ENCODE measurements at places on chromosomes 6 and 20.
A peak's percentile ranks its signal among the peaks of the same experiment; 100 is the strongest.

GRCh38 chr6:125507987-125508655 is 206.4 kb upstream of the HDDC2 start:
- DNase-seq, result peak; percentile 88

DNA sequence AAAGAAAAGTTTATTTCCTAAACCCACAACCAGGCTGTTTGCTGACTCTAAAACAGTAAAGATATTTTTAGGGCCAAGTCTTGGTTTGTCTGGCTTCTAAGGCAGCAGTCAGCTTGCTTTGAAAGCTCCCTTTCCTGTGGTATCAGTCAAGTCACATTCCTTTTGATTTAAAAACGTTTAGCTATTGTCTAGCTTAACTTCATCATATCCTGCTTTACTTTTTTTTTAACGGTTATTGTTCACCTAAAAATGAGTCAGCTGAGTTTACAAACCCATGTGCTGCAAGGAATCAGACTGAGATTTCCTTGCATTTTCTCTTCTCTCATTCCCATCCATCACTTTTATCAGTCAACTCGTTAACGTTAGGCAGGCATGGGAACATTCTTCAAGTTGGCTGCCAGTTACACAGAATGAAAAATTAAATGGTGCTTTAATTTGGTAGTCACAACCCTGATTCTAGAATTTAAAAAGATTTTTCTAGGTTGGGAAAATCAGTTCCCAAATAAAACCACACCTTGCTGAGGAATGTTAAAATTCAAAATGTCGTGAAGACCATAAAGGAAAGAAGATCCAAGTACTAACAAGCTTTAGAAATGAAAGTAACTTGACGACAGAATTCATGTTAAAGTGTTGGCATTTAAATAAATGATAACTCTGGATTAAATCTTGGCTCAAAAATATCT is 45.9 kb downstream of the ELOVL5 start:
- DNase-seq, result no peak

DNA sequence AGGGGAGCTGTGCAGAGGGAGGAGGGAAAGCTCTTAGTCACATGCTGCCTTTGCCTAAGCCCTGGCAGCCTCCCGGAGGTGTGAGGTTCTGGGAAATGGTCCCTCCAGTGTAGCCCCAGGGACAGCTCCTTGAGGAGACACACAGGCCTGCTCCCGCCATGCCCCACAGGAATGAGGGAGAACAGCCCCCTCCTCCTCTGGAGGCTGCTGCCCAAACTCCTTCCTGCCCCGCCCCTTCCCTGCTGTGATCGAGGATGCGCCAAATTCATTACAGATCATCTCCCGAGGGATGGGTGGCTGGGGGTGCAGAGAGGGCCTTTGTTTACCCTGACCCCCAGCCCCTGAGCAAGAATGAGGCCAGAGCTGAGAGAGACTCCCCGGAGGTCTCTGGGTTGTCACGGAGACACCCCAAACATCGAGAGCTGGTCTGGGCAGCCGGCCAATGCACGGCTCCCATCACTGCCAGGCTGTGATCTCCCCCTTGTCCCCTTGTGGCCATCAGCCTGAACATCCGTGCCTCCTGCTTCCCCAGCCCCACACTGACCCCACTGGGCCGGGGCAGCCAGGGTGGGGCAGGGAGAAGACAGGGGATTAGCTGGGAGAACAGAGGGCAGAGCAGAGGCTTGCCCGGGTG is 8.4 kb downstream of the CYP21A2 start:
- DNase-seq, result no peak

- DNase-seq, result no peak
Observed at GRCh38 chr6:36963451-36964290, 9.1 kb downstream of the PI16 start.

DNA sequence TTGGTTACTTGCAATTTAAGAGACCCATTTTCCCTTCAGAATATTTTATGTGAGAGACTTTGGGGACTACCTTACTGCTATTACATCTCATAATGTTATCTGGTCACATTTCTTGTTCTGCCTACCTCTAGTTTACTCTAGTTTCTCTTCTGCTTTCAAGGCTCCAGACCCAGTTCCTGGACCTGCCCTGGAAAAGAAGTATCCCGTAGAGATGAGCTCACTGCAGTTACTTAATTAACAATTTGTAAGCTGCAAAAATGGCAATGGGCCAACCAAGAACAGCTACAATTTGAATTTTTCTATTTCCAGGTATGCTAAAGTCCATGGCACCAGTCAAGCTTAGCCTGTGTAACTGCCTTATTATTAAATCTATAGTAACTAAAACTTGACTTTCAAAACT is 25.0 kb downstream of the TAB2 start:
- DNase-seq, result no peak

- DNase-seq, result no peak
Observed at GRCh38 chr20:31717478-31718201, 5.0 kb downstream of the BCL2L1 start.

DNA sequence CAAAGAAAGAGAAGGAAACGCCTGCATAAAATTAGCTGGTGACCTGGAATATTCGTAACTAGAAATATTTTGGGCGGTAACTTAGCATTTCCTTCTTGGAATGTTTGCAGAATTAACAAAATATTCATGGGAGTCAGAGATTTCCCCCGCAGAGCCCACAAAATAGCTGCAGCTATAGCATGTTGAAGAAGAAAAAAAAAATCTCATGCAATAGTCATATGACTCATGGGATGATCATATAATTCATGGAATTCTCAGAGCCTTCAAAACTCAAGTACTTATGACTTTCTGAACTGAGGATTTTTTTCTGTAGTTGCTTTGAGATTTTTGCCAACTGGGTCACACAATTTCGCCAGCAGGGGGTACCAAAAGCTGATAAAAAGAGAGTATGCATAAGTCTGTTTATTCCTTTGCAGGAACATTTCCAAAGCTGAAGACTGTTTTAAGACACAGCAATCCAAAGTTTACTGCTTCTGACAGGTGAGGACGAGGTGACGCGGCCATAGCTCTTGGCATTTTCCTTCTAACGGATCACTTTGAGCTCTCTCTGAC is 586.0 kb upstream of the CHD6 start:
- DNase-seq, result peak; percentile 6

DNA sequence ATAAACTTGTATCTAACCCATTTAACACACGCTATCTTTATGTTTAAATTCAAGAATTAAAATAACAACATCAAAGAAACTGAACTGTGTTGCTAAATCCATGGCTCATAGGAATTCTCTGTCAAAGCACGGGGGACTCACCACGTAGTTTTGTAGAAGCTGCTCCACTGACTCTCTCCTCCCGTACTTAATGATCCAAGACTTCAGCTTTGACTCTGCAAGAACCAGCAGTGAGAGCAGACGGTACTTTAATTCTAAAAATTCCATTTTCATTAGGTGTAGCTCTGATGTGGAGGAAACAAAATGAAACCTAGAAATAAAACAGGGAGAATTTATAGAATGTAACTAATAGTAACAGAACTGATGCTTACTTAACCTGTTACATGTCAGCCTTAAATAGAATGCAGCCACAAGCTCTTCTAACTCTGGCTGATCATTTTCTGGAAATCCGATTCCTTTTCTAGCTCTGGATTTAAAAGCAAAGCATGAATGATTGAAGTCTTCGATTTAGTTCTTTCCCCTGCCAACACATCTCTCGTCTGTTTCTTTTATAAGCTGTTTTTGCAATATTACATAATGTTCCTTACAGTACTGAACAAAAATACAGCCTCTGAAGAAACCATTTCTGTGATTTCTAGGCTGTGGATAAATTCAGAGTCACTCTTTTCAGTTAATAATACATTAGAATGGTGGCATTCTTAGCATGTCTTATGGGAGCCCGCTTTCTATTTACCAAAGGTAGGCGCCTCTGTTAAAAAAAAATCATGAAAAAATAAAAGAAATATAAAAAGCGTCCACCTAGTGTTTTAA is 165.5 kb downstream of the SYNE1 start:
- DNase-seq, result no peak

DNA sequence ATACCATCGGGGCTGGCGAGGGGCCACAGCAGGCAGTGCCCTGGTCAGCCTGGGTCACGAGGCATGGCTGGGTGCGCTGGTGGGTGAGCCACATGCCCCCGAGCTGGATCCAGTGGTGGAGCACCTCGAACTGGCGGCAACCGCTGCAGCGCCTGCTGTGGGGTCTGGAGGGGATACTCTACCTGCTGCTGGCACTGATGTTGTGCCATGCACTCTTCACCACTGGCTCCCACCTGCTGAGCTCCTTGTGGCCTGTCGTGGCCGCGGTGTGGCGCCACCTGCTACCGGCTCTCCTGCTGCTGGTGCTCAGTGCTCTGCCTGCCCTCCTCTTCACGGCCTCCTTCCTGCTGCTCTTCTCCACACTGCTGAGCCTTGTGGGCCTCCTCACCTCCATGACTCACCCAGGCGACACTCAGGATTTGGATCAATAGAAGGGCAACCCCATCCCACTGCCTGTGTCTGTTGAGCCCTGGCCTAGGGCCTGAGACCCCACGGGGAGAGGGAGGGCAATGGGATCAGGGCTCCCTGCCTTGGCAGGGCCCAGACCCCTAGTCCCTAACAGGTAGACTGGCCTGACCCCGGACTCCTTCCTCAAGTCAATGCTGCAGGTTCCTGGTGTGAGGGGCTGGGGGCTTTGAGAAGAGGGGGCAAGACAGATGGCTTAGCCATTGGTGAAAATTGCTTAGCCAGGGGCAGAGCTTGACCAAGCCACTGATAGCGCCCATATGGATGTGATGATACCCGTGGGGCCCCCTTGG is 598 bp downstream of the TMEM239 start:
- DNase-seq, result no peak

DNA sequence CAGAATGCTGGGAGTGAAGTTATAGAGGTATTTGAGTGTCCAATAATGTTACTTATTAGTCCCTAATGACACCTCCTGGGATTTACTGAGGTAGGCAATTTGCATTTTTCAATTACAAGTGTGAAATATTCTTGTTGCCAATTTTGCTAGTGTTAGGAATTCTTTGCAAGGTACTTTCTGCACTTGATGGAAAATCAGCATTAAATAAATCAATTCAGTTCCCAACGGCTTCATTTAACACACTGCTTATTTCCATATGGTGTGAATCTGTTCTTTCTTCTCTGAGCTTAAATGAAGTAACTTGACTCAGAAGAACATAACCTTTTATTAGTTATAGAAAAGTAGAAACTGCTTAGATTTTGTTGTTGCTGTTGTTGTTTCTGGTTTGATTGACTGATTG is 21.2 kb downstream of the CCN2 start:
- DNase-seq, result no peak

DNA sequence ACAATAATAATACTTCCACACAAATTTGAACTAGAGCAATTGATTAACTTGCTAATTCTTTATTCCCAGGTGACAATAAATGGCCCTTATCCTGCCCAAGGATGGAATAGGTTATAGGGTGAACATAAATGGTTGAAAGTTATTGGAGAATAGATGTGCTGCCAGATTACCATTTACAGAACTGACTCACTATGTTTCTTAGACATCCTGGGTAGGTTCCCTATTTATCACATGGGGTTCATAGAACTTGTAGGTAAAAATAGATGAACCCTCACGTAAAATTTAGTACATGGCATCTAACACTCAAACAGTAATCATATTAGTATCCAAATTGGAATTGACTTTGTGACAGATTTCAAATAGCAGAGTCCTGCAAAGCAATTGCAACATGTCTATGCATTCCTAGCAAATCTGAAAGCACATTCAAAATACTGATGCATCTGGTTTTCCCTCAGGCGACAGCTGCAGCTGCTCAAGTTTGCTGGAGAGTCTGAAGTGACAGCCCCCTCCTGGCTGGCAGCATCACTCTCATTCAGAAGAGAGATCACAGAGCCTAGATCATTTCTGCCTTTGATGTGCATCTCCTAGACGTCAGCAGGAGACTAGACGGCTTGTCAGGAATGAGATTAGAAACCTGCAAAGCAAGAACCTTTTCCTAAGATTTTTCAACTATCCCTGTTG is 80.2 kb upstream of the RNF217 start:
- no peak for DNase-seq

GRCh38 chr6:87663434-87663833 is 38.6 kb downstream of the AKIRIN2 start:
- no peak for DNase-seq

GRCh38 chr6:44500074-44500473 is 112.6 kb downstream of the CDC5L start:
- DNase-seq, result no peak

DNA sequence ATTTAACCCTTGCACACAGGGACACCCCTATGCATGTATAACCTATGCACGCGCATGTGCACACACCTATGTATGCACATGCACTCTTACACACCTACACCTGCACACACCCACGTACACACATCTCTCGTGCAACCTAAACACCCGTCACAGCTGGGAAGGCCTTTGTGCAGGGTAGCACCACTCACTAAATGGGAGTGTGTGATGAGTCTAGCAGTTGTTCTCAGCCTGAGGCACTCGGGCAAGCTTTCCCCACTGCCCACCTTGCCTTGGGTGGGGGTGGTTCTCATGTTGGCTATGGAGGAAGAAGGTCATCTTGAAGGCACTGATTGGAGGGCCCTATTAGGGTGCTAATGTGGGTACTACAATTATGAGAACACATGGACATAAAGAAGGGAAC is 85.8 kb downstream of the DLL1 start:
- no peak for DNase-seq

DNA sequence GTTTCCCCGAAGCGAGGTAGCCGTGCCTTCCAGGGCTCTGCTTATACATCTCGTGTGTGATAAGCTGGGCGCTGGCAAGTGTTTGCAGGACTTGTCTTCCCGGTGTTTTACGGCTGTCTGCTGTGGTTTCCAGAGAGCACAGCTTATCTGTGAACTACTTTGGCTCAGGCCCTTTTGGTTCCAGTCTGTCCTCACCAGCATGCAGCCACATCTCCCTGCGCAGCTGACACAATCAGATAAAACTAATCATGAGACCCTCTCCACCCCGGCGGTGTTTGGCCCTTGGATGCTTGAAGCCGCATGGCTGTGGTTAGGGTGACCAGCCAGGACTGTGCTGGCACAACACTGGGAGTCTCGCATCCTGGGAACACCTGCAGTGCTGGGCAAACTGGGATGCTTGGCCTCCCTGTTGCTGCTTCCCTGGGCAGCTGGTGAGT is 241.8 kb upstream of the FOXQ1 start:
- no peak for DNase-seq

- DNase-seq, result no peak
Observed at GRCh38 chr20:61185181-61185580, 66.9 kb upstream of the CDH4 start.

GRCh38 chr6:113960795-113961194 is 10.2 kb downstream of the HDAC2 start:
- no peak for DNase-seq

GRCh38 chr6:166584853-166585429 is 1.5 kb downstream of the RAMACL start:
- DNase-seq, result no peak

DNA sequence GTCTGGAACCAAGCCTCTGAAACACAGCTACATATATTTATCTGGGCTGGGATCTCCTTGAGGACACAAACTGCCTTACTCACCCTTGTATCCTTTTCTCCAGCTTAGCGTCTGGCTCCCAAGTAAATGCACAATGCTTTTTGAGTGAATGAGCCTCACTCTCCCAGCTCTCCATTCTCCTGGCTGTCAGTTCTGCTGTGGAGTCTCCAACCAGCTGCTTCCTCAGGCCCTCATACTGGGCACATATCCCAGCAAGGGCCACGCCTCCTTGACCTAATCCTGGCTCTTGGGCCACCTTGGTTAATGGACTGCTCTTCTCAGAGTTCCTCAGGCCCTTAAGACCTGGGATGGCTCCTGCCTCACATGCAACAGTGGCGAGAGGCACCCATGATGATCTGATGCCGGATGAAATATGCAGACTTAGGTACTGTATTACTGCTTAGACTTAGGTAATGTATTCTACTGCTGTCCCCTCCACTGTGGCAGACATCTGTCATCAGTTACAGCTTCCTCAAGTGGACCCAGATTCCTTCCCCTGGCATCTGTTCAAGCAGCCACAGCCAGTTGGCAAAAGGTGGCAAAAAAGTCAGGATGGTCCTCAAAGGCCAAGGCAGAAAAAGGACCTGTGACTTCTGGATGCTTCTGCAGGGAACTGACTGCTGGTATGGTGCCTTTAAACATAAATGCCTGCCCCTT is 16.5 kb downstream of the SNHG17 start:
- no peak for DNase-seq
